Nephron progenitor cell (in vitro differentiated cells): ENCODE measurements at places on chromosomes 13 and 19.
A peak's percentile ranks its signal among the peaks of the same experiment; 100 is the strongest.

DNA sequence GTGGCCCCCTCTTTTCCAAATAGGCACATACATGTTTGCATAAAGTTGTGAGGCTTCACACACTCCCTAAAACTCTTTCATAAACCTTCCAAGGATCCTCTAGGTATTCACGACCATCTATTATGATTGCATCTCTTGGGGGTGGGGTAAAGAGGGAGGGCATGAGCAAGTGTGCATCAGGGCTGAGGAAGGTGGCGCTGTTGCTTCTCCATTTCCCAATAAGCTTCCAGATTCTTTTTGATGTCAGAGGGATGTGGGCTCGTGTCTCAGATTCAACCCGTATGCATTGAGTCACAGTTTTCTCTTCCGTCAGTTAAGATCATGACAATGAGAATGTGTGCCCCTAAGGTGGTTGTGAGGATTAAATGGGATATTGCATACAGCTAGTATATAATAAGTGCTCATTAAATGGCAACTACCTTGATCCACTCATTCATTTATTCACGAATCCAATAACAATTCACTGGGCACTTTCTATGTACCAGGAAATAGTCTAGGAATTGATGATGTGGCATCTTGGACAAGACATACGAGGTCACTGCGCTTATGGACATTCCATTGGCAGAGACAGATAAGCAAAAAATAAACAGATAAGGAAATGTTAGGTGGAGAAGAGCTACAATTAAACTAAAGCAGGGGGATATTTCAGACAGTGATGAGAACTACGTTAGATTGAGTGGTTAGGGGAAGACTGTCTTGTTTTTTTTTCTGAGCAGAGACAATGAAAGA lies 10.3 kb downstream of the CYP2B6 start:
- DNase-seq = no peak

- no peak for DNase-seq
Measured at GRCh38 chr13:106710266-106710665, 142.3 kb upstream of the ARGLU1 start.

GRCh38 chr13:106003651-106004050 lies 531.8 kb downstream of the EFNB2 start:
- DNase-seq = no peak

- peak; percentile 33 for DNase-seq
Measured at GRCh38 chr19:10219678-10220077, 11.5 kb downstream of the S1PR2 start.

GRCh38 chr19:35596366-35596999 lies 10.5 kb downstream of the PMIS2 start:
- DNase-seq = no peak

DNA sequence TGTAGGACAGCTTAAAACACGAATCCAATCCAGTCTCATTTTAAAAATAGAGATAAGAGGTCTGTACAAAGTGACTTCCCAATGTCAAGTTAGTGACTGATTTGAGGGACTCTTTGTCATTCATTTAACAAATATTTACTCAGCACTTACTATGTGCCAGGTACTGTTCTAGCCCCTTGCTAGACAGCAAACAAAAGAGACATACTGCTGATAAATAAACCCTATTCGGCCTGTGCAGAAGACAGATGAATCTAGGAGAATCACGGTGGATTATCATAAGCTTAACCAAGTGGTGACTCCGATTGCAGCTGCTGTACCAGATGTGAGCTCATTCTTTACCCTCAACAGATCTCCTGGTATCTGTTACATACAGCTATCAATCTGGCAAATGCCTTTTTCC lies 6.4 kb upstream of the ELF1 start:
- DNase-seq = no peak

DNA sequence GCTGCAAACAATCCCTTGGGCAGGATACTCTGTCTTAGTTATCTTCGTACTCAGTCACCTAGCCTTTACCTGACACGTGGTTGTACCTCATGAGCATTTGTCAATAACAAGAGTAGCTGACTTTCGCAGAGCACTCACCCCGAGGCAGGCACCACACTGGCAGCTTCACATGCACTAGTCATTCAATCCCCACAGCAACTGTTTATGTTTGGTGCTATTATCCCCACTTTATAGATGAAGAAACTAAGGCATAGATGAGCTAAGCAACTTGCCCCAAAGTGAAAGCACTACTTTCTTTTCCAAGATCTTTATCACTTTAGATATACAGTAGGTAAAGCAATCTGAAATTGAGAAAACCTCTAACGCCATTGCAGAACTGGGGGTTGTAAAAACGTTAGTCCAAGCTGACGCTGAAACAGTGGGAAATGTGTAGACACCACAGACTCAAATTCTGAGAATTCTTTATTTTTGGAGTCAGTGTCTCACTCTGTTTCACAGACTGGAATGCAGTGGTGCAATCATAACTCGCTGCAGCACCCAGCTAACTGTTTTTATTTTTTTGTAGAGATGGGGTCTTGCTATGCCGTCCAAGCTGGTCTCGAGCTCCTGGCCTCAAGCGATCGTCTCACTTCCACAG lies 446.0 kb downstream of the FOXO1 start:
- no peak for DNase-seq

DNA sequence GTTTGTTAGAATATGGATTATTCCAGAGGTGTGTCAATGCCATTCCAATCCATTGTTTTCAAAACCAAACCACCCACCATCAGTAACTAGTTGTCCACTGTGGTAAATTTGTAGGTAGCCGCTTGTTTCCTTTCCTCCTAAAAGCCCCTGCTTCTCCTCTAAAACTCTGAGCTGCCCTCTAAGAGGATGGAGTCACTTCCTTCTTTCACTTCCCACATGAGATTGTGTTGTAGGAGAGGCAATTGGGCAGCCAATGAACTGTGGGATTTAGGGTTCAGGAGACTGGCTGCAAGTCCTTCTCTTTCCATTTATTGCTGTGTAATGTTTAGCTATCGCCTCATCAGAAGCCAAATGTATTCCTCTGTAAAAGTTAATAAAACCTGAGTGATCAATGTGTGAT lies 49.9 kb upstream of the RFXAP start:
- DNase-seq = no peak

- no peak for DNase-seq
Measured at GRCh38 chr13:97348569-97349100, 85.3 kb upstream of the RAP2A start.

- DNase-seq = no peak
Measured at GRCh38 chr13:107680115-107680514, 535.2 kb downstream of the LIG4 start.

GRCh38 chr19:39951065-39951650 lies 16.7 kb upstream of the FCGBP start:
- DNase-seq = no peak

GRCh38 chr13:99416411-99417121 lies 84.7 kb upstream of the TM9SF2 start:
- no peak for DNase-seq

- peak; percentile 80 for DNase-seq
Measured at GRCh38 chr19:42284066-42284501, 15.0 kb downstream of the CIC start.

- no peak for DNase-seq
Measured at GRCh38 chr19:6736917-6737283, 480 bp downstream of the GPR108 start.
